AG09319 (cell line): ENCODE measurements at places on chromosomes 6 and 20.

DNA sequence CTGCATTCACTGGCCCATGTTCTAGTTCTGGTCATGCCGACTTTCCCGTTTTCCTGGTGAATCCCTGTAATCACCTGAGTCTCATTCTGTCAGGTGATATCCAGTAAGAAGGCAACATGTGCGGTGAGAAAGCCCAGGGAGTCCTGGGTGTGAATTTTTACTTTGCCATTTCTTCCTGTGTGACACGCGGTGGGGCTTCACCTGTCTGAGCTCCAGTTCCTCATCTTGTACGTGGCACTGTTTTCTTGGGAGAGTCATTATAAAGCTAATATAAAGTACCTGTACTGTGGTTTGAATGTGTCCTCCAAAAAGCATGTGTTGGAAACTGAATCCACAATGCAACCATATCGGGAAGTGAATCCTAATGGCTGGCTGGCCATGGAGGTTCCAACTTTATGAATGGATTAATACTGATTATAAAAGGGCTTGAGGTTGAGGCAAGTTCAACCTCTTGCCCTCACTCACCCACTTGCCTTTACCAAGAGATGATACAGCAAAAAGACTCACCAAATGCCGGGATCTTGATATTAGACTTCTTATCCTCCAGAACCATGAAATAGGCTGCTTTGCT lies 5.1 kb downstream of the HLA-E start:
- no peak for DNase-seq

GRCh38 chr20:40449974-40450616 lies 238.9 kb downstream of the MAFB start:
- no peak for DNase-seq

DNA sequence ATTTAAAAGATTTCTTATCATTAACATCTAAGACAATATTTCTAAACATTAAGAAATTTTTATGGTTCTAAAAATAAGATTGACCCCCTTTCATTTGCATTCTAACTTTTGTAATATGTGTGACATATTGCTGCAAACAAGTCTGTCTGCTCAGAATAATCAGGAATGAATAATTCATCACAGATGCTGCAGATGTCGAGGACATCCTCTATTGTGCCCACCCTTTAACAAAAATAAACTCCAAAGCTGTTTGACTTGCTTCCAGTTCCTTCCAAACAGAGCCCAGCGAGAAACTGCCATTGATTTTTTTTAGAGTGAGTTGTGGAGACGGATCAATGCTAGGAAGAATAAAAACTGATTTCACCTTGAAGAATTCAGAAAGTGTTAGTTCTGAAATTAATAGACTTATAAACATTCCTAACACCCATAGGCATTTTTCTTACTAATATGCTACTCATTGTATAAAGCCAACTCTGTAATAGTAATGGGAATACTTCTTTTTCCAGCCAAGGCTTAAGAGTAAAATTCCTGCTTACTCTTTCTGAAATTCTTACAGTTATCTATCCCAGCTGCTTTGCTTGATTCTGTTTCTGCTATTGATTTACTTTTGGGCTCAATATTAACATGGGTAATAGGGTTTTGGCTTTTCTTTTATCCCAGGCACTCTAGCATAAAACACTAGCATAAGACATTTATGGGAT lies 244.8 kb upstream of the FAM83B start:
- DNase-seq = no peak

GRCh38 chr6:17979479-17979878 lies 8.0 kb downstream of the KIF13A start:
- DNase-seq = no peak

GRCh38 chr20:53405139-53405538 lies 188.5 kb downstream of the ZNF217 start:
- DNase-seq = no peak

GRCh38 chr6:53906842-53907241 lies 112.0 kb downstream of the LRRC1 start:
- DNase-seq = no peak

- DNase-seq = no peak
Observed at GRCh38 chr6:147156799-147157382, 47.3 kb upstream of the STXBP5 start.

DNA sequence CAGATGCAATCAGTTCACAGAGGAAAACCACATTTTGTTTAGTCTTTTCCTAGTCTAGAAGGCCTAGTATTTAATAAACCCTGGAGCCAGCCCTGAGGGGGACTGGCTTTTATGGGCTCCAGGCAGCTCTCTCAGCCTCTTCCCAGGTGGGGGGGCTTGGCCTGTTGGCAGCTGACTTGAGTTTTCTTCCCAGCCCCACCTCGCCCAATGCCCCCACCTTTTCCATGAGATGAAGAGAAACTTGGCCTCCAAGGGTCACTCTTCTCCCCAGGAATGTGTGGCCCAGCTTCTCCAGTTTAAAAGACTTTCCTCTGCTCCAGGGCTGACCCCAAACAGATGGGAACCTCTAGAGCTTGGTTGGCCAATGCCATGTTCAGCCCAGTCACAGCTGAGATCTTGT lies 196.1 kb downstream of the BMP7 start:
- no peak for DNase-seq

- DNase-seq = no peak
Observed at GRCh38 chr20:2873747-2874041, 413 bp downstream of the PTPRA start.

GRCh38 chr6:112033791-112034615 lies 19.9 kb upstream of the CCN6 start:
- no peak for DNase-seq

GRCh38 chr6:111759836-111760785 lies 113.1 kb downstream of the FYN start:
- DNase-seq = peak; percentile 44

DNA sequence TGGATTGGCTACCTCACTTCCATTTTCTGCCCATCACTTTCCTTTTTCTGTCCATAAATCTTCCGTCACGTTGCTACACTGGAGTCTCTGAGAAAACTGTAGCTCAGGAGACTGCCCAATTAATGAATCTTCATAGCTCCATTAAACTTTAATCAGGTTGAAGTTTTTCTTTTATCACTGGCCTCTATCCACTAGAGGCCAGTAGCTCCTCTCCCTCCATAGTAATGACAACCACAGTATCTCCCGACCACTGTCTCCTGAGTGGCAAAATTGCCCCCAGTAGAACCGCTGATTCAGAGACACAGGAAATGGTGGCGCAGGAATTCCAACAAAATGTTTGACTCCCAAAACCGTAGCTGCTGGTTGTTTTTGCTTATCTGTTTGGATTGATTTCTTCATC lies 18.4 kb upstream of the DOK5 start:
- no peak for DNase-seq

- peak; percentile 63 for DNase-seq
Observed at GRCh38 chr6:166032366-166033200, 135.1 kb downstream of the TBXT start.

DNA sequence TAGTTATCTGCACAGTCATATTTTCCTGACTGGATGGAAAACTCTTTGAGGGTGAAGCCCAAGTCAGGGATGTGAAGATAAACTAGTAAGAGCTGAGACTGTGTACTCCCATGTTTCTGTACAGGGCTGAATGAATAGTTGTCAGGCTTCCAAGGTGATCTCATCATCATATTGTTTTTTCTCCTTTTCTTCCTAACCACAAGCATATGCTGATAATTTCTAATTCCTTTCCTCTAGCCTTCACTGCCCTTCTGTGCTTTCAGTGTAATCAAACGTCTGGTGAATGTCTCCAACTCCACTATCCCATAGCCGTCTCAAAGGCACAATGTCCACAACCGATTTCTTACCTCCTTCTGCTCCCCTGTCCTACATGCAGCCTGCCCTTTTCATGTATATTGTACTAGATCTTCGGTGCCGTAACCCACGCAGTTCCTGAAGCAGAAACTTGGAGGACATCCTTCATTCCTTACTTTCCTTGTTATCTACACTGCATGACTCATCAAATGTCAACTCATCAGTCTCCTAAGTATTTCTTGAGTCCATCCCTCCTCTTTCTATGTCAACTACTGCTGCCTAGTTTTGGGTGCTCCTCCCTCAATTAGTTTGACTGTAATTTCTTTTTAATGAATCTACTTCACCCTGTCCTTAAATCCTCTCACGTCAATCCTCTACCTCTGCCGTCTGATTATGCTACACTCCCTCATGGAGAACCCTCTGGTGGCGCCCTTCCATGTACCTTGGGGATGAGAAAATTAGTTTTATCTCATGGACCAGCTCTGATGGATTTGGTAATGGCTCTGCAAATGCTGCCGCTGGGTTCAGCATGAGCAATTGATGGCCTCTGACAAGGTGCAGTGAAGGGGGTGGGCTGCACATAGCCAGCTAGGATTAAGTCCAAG lies 21.9 kb downstream of the NCOA7 start:
- peak; percentile 88 for DNase-seq

DNA sequence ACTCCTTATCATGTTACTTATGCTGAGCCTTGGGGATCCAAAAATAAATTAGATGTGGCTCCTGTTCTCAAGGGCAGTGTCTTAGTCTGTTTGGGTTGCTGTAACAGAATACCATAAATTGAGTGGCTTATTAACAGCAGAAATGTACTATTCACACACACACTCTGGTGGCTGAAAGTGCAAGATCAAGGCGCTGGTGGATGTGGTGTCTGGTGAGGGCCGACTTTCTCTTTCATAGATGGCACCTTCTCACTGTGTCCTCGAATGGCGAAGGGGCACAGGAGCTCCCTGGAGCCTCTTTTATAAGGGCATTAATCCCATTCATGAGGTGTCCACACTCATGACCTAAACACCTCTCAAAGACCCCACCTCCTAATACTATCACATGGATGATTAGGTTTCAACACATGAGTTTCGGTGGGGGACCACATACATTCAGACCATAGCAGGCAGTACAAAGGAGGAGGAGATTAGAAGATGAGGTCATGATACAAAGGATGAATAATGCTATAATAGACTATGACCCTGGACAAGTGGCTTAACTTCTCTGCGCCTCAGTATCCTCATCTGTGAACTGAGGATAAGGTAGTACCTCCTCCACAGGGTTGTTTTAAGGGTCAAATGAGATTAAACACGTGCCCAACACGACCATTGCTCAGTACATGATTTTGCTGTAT lies 34.1 kb downstream of the RPP40 start:
- no peak for DNase-seq

- DNase-seq = no peak
Observed at GRCh38 chr6:19432966-19433498, 404.1 kb upstream of the ID4 start.

DNA sequence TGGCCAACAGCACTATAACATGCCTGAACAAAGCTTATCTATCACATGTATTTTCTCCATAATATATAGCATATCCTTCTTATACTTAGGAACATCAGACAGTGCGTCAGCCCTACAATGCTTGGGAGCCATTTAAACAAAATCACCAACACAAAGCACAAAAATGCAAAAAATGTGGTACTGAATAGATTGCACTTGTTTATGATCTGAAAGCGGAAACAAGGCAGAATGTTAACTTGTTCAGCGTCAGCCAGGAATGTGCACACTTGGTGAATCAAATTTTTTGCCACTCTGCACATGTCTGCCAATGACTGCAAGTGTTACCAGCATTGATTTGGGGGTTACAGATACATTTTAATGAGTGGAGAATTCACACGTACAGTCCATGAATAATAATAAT lies 14.8 kb downstream of the SLC35A1 start:
- DNase-seq = no peak

DNA sequence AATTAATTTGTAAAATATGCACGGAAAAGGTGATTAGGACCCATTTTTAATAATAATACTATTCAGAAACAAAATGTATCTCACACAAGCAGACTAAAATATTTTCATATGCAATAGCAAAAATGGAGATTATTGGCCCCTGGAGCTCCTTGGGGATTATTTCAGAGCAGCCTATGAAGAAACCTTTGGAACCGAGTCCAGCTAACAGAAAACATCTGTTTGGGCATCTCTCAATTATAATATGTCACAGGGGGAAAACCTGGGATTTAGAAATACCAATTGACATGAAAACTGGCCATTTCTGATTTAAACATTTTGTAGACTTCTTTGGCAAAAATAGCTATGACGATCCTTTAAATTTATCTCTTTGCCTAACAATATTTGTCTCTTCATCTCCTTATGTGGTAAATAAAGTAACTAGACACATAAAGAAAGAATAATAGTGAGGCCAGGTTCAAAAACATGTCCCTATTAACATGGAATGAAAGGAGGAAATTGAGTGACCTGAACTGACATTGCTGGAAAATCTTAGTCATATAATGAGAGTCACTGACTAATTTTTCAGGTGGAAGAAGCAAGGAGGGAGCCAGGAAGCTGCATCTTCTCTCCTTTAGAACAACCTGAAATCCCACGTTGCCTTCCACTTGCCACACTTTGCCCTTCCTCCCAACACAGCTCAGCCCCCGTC lies 199.0 kb downstream of the SOD2 start:
- no peak for DNase-seq

- DNase-seq = no peak
Observed at GRCh38 chr6:34182751-34183531, 37.1 kb upstream of the GRM4 start.

DNA sequence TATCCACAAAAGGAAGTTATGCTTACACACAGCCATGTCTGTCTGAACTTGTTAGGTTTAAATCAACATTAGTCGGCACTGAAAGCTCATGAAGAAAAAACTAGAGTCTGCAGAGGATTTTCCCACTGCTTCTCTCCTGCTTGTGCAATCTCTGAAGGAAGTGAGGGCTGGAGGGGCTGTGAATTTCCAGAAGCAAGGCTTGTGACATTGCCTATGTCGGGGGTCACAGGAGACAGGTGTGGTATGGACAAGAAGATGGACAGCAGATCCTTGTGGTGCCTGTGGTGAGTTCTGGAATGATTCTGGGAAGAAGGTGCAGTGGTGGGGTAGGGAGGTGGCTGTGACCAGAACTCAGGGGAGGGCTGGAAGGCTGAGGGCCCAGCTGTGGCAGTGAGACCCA lies 84.3 kb upstream of the TRAF3IP2 start:
- DNase-seq = no peak

GRCh38 chr6:13486679-13487121 lies 700 bp downstream of the GFOD1 start:
- no peak for DNase-seq

DNA sequence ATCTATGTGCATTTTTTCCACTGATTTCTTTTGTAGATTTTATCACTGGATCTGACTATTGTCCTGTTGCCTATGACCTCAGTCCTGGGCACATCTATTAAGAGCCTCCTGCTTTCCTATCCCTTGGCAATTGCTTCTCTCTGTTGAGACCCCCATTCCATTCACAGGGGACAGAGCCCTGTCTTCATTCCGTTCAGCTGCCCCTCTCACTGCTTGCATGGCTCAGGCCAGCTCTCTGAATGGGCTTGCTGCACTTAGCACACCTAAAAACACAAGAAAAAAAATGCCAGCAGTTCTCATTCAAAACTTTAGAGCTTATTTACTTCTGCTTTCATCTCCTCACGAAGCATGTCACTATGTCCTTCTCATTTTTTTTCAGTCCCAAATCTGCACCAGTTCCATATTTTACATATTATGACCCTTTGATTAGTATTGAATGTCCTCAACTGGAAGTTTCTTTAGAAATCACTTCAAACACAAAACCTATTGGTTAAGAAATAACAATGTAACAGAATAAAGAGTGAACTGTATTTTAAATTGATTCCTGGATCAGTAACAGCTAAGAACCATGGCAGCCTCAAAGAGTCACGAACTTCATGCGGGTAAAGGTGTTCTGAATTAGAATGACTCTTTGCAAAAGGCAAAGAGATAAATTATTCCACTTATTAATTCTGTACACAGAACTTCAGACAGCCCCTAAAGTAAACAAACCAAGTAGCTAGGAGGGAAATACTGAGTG lies 616.5 kb downstream of the C6orf118 start:
- no peak for DNase-seq
